ENCODE measurements at places on chromosomes 2 and 18. TPM values are rescaled to one million over a fixed set of nuclear protein-coding genes. Genes with fewer than 3 reads are reported as not detected.

The PTPRN gene
- total RNA-seq = 6.8 TPM

DNA sequence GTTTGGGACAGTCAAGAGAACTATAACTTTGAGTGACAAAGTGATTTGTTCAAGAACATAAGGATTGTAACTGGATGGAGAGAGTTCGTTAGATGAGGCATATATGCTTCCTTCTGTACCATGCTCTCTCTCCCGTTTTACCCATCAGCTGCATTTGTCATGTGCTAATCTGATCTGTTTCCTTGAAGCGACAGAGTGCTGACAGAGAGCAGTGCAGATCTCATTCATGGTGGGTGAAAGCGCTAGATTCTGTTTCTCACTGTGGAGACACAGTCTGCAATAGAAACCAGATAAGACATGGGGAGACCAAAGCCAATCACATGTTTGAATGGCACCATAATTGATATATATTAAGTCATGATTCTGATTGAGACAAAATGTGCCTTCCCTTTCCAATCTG is 456.6 kb upstream of the CELF4 start:
- DNase-seq = no peak

- DNase-seq = no peak
These were observed 171.8 kb upstream of the LHCGR start for GRCh38 chr2:48927355-48927754.

DNA sequence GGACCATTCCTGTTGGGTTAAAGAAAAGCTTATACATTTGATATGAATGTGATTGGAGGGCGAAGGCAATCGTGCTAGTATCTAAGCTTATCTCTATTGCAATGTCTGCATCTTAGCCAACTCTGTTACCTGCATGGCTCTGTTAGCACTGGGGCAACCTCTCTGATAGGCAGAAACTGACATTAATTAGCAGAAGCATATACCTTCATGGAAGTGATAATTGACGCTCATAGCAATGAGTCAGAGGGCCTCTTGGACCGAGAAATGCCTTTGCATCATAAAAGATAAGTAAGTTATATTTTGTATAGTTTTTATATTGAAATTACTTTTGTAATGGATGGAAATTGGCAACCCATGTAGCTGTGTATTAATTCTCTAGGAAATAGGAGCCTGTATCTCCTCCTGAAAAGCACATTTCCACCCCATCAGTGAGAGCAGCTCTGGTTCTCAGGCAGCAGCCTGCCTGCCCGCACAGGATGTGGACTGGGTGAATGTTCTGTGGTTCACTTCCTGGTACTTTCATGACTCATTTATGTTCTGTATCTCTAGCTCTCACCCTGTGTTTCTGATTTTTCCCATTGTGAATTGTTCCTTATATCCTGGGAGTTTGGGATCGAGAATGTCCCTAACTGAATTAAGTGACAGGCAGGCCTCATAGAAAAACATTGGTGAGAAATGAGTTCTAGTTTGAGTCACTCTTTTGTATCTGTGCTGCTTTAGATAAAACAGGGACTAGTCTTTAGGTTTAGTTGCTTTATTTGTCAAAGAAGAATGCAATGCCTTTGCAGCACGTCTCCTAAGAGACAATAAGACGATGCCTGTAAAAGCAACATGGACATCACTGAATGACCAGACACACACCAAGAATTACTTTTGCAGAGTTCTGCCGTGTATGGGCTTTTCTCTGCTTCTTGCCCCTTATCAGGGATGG is 344.9 kb downstream of the DCDC2C start:
- DNase-seq = no peak

The REEP1 gene
- total RNA-seq = 1.8 TPM

DNA sequence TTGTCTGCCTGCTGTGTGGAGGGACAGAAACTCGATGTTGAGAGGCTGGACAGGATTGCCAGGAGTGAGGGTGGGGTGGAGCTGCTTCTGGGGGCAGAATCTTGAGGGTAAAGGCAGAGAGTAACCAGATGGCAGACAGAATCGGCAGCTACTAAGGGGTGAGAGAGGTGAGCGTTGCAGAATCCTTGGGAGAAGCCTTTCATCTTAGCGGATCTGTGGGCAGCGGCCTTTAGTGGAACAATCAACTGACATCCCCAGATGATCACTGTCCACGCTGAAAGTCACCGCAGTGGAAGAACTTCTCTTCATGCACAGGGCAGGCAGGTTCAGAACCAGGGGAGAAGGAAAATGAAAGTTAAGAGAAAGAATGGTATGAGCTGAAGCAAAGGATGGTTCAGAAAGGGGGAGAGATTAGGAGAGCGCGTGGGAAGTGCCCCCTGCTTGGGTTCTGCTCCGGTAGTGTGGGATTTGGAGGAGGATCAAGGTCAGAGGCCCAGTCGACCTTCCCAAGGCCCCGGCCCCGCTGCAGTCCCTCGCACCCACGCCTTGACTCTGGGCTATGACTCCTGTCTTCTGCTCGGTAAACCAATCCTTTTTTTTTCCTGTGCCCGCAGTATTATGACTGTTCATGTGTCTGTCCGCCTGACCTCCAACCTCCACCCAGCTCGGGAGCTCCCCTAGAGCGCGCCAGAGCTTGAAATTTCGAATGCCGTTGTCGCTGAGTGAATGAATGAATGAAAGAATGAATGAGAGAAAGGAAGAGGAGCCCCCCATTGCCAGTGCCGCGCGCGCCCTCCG is 584 bp downstream of the BOLA3 start:
- no peak for DNase-seq

GRCh38 chr2:133674433-133675331 is 106.4 kb upstream of the NCKAP5 start:
- DNase-seq = peak; percentile 63

The AMER3 gene
- total RNA-seq = not detected

- peak; percentile 9 for DNase-seq
These were observed 427.3 kb downstream of the THSD7B start for GRCh38 chr2:137192366-137193310.

The LYPD6 gene
- total RNA-seq = 8.6 TPM

- DNase-seq = peak; percentile 99
These were observed at the start of the genes SEPTIN10 and SOWAHC for GRCh38 chr2:109613922-109614714. Gene SEPTIN10, minus strand, starts transcription at chr2:109613966. Its CDS starts 139 bp downstream, at chr2:109613827. Gene SOWAHC, plus strand, starts transcription at chr2:109614364. Its CDS starts 126 bp downstream, at chr2:109614490.

- no peak for DNase-seq
These were observed 1.7 kb upstream of the PPP4R1 start for GRCh38 chr18:9616049-9616448.

DNA sequence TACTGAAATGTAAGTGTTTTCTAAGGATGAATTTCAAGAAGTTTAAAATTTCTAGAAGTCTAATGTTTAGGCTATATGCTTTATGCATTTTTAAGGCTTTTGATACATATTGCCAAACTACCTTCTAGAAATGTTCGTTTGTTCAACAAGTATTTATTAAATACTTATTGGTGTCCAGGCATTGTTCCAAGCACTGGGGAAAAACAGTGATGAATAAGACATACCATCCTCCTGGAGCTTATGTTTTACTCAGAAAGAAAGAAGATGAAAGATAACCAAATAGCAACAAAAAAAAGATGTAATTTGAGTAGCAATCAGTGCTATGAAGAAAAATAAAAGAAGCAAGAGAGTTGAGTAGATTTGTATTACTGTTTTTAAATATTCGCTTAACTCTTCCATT is 692.9 kb downstream of the SLC4A3 start:
- DNase-seq = no peak

The COBLL1 gene
- 15.8 TPM for total RNA-seq

DNA sequence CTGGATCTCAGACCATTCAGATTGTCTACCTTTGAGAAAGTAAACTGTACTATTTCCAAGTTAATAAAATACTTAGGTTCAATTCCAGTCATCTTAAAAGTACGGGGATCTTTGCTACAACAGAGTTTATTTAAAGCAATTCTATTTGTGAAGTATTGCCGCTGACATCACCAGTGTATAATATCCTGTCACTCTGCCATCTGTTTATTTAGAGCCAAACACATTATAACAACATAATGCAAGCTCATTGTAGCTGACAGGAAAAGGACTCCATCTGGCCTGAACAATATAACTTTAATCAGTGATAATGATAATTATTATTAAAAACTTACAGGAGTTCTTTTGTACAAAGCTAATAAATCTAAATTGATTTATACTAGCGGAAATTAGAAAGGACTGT is 786.8 kb downstream of the ERBB4 start:
- no peak for DNase-seq

DNA sequence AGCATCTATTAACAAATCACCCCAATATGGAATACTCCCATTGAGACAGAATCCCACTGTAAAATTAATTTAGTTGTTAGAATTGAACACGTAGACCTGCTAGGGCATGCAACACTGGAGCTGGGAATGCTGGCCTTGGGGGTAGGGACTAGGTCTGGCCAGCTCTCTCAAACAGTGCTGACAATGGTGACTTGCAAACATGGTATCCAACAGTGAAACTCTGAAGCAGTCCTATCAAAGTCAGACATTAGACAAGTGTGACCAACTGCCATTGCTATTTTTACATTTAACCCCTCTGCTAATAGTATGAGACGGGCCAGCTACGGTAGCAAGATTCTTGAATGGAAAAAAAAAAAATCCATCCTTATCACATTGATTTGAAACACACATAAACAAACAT is 7.2 kb downstream of the E2F6 start:
- no peak for DNase-seq

DNA sequence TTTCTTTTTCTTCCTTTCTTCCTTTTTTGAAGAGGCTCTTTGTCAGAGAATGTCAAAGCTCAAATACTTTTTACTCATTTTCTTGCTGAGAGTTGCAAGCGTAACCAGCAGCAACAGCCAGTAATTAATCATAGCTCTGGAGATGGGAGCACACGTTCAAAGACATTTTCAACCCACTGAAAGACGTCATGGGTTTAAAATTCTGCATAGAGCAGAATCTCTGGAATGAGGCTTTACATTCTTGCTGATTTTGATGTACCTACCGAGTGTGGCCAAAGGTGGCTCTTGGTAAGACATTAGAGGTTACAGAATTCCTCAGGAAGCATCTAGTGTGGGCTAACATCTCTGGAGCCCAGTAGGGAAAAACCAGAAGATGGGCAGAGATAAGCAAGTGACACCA is 292.5 kb downstream of the MTX2 start:
- DNase-seq = no peak

The SH3YL1 gene
- total RNA-seq = 3.4 TPM

The ABHD1 gene
- 0.12 TPM for total RNA-seq

The GPBAR1 gene
- total RNA-seq = 0.37 TPM

DNA sequence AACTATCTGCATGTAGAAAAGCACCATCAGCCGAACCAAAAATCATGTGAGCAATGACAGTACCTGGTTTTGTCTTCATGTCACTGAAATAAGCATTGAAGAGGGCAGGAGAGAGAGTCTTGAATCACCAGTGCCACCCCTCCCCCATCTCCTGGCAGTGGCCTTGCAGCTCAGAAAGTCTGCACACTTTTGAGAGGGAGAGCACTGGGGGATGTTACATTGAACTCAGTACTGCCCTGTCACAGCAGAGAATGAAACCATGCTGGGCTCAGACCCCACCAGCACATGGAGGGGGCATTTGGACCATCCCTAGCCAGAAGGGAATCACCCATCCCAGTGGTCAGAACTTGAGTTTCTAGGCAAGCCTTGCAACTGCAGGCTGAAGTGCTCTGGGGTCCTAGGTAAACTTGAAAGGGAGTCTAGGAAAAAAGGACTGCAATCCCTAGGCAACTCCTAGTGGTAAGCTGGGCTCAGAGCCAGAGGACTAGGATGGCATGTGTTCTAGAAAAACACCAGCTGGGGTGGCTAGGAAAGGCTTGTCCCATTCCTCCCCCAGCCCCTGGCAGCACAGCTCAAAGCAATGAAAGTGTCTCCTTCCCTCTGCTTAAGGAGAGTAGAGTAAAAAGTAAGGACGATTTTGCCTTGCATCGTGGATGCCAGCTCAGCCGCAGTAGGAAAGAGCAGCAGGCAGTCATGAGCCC is 259.9 kb upstream of the MYT1L start:
- DNase-seq = no peak

DNA sequence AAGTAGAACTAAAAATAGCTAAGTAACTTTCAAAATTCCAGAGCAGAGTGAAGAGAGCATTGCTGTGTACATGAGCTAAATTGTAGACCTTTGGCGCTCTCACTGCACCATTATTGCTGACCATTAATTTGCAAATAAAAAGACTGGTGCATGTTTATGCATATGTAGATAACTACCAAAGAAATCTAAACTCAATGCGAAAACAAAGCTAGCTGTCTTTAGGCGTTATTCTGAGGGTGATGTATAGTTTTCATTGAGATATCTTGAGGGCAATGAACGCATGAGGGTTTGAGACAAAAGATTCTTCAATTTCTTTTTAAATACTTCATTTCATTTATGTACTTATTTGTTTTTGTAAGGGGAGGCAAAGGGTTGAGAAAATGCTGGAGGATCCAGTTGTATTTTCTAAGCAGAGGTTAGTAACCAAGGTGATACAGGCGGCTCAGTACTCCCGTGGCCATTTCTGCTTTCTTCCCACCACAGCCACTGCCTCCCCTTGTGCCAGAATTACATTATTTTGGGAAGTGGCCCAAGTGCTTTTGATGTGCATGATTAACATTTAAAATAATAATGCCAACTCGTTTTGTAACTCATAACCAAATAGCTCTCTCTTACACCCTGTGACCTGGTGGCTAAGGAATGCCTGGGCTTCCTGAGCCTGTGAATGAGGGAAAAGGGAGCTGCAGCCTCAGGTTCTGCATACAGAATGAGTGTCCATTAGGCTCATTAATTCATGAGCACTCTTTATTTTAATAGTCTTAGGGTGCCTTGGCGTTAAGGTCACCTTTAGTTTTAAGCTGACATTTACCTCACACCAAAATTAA is 797.8 kb upstream of the GYPC start:
- DNase-seq = no peak

The ANKRD23 gene
- total RNA-seq = 0.58 TPM

GRCh38 chr18:21164548-21165095 is 53.0 kb upstream of the ROCK1 start:
- DNase-seq = no peak

- DNase-seq = no peak
These were observed 427.0 kb downstream of the LPIN1 start for GRCh38 chr2:12173271-12173942.

GRCh38 chr2:134314202-134314601 is 60.3 kb downstream of the MGAT5 start:
- DNase-seq = no peak

The MERTK gene
- 0.62 TPM for total RNA-seq

The CD207 gene
- not detected for total RNA-seq

The GLI2 gene
- 2.0 TPM for total RNA-seq

DNA sequence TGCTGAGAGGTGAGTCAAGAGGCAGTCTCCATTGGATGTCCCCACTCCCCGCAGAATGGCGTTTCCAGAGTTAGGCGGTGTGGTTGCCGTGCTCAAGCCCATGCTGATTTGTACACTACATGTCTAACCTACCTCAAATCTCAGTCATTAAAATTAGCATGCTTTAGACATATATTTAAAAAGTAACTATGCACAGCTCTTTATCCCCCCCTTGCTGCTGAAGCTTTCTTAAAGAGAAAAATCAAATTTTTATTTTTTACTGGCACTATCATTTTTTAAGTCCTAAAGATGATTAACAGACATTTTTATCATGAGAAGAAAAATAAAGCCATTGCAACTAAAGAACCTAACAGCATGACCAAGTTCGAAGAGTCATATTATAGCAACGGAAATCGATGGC is 42.9 kb downstream of the BOLA3 start:
- no peak for DNase-seq

DNA sequence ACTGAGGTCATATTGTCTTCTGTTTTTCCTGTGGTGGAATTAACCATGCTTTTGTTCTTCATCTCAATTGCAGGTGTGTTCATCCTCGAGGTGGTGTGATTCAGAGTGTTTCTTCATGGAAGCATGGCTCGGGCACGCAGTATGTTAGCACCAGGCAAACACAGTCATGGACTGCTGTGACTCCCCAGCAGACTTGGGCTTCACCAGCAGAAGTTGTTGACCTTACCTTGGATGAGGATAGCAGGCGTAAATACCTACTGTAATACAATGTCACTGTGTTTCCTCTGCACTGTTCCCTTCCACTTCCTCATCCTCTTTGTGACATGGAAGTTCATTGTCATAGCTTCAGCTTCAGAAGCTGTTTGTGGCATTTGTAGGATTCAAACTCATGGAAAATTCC is 158.7 kb downstream of the HAUS1 start:
- no peak for DNase-seq

Measured in H4 (cell line).